ENCODE measurements at places on chromosomes 11 and 22.

DNA sequence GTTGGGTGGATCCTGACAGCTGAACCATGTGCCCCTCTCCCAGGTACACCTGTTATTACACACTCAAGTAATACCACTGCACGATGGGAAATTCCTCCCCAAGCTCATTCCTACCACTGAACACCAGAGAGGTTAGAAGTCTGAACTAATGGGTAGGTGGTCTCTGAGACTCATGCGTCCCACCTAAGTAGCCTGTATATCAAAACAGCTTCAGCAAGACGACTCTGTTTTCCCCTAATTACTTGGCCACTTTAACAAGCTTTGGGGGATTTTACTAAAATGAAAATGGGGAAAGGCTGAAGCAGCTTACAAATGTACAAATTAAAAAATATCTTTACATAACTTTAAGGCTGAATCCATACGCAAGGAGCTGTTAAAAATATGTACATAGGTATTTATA lies 29.4 kb downstream of the LGR4 start:
- no peak for DNase-seq

DNA sequence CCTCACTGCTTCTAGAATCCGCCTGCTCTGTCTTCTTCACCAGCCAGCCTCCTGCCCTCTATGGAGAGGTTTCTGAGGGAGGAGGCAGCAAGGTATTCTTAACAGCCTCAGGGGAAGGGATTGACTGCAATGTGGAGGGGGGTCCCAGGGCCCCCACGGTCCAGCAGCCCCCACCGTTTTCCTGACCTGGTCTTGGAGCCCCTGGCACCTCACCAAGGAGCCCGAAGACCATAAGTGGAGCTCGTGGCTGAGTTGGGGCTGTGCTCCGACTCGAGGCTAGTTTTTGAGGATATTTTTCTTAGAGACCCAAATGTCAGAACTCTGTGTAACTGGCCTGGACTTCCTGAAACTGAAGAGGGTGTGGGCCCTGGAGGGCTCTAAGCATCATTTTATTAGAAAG lies 590.0 kb downstream of the BRD1 start:
- DNase-seq = no peak

DNA sequence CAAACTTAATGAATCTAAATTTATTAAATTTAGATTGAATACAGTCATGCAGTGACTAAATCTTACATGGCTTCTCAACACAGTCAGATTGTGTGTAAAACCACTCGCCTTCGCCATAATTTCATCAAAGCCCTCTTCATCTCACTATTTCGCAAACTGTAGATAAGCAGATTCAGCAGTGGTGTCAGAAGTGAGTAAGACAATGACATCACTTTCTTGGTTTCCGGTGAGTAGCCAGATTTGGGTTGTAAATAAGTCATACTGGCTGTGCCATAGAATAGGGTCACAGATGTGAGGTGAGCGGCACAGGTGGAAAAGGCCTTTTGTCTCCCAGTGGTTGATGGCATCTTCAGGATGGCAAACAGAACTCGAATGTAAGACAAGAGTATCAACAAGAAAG lies 3.4 kb downstream of the OR10A6 start:
- no peak for DNase-seq

DNA sequence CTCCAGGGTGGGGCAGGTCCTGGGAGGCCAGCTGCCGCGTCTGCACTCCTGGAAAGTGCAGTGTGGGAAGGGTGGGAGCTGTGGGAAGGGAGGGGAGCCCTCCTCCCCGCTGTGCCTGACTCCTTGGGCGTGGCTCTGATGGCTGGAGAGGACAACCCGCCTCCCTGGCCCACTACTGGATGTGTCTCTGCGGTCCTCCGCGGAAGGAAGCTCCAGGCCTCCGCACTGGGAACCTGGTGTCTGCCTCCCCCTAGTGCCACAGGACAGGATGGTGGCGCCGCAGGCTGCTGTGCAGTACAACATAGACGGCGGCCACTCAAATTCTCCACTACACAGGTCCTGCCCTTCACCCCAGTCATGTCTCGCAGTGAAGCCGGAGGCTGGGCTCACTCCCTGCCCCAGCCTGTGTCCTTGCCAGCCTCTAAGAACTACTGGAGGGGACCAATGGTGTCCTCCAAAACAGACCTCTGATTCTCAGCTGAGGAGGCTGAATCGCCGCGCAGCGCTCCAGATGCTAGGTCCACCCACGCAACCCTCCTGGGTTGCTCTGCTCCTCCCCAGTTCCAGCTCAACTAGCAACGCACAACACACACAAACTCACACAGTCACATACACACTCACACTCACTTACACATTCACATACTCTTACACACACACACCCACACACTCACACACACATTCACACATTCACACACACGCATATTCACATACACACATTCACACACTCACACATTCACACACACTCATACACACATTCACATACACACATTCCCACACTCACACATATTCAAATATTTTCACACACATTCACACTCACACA lies 12.4 kb upstream of the DSCAML1 start:
- DNase-seq = no peak

- no peak for DNase-seq
Measured at GRCh38 chr22:42282943-42283277, 12.5 kb upstream of the TCF20 start.

GRCh38 chr22:42500836-42501179 lies 18.8 kb downstream of the RRP7A start:
- no peak for DNase-seq

DNA sequence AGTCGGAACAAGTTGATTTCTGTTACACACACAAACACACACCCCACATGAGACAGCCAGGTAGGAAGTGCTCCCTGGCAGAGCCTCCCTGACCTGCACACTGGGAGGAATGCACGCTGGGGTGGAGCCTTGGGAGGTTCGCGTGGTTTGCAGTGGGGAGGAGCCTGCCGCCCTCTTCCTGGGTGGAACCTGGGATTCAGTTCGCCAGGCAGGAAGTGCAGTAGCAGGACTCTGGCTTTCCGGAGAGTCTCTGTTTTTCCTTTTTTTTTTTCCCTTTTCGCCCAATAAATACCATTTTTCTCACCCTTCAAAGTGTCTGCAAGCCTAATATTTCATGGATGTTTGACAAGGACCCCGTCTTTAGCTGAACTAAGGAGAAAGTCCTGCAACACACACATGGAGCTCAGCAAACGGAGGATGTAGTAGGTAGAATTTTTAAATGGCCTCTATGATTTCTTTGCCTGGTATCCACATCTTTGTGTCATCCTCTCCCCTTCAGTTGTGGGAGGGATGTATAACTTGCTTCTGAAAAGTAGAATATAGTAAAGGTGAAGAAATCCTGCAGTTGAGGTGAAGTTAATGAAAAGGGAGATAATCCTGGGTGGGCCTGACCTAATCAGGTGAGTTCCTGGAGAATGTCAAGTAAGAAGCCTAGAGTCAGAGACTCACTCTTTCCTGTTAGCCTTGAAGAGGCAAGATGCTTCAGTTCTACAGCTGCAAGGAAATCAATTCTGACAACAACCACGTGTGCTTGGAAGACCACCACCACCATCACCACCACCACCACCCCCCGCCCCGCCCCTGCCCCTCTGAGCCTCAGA lies 72.9 kb downstream of the PIWIL4 start:
- no peak for DNase-seq

DNA sequence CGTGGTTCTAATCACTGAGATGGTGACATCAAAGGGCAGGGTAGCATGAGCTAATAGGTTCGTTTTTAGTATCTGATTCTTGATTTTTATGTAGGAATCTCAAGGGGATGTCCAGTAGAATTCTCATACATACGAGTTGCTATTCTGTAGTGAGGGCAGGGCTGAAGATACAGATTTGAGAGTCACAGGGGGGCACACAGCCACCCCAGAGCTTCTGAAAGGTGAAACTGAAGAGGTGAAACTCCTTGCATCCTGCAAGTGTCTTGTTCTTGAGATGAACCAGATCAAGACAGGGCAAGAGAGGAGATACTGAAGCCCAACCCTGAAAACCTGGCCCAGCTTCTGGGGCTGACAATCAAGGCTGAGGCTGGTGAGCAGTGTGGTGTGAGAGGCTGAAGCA lies 35.6 kb upstream of the TMEM123 start:
- DNase-seq = no peak

DNA sequence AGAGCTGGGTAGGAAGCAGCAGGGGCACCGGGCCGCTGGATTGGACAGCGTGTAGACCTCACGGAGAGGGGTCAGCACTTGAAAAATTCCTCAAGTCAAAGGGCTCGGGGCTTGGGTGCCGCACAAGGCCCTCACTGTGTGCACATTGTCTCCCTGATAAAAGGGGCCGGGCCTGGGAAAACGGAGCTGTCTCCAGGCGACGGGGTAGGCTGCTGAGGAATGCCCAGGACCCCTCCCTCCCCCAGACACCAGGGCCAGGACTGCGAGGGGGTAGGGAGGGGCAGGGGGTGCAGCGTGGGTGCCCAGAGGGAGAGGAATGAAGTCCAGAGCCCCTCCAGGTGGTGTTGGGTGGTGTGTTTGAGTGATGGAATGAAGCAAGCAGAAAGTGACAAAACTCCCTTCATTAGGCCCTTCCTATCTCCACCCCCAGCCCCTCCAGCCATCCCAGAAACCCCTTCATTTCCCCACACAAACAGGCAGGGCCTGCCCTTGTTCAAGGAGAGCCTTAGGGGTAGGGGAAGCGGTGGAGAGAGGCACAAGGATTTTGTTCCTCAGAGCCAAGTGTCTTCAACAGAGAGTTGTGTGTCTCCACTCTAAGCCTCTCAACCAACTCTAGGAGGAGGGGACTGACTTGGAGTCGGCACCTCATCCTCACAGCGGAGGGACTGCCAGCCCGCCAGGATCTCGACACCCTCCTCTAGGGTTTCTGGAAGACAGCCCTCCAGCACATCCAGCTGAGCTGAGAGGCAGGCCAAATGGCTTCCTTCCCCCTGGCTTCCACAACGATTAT lies 63.9 kb downstream of the SYN3 start:
- no peak for DNase-seq

DNA sequence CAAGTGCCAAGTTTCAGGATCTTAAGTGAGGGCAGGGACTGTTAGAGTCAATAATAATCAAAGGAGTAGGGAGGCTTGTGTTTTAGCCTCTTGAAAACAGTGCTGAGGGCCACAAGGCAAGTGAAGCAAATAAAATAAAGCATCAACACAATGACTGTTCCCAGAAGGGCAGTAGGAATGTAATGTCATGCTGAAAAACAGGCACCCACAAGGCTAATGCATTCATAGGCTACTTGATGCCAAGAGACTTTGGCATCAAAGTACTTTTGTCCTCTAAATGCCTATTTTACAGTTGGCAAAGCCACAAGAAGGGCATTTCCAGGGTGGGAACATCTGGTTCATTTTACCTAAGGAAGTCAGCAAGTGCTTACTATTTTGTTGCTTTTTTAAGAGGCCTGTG lies 22.9 kb downstream of the RAB39A start:
- DNase-seq = no peak

- DNase-seq = no peak
Measured at GRCh38 chr11:127462065-127462344, 461.4 kb upstream of the KIRREL3 start.

- DNase-seq = no peak
Measured at GRCh38 chr11:17803754-17804334, 69.3 kb downstream of the KCNC1 start.

DNA sequence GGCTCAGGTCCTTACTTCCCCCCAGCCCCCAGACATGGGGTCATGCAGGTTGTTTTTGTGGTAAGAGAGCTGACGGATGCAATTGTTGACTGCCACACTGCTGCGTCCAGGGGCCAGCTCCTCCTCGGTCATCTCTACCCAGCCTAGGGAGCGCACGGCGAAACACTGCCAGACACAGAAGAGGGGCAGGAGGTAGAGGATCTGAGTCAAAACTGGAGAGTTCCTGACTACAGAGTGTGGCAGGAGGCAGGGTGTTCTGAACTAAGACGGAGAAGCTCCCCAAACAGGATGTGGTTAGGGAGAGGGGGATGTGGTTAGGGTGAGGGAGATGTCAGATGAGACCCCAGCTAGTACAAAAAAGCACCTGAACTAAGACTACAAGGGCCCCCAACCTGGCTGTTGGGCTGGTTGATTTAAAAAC lies 12.3 kb downstream of the SMPD1 start:
- DNase-seq = no peak

DNA sequence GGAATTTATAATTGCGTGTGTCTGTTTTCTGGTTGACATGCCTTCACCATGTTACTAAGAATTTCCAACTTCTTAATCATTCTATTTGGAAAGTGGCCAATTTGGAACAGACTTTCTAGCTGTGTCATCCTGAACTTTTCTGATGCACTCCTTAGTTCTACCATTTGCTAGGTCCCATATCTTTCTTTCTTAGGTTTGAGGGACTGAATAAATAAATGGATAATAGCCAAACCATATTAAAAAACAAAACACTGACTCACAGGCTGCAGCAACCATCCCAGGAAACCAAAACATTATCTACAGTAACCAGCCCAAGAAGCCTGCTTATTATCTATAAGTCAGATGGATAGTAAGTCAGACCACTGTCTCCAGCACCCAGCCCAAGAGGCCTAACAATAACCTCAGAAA lies 57.5 kb upstream of the PLET1 start:
- peak; percentile 45 for DNase-seq

DNA sequence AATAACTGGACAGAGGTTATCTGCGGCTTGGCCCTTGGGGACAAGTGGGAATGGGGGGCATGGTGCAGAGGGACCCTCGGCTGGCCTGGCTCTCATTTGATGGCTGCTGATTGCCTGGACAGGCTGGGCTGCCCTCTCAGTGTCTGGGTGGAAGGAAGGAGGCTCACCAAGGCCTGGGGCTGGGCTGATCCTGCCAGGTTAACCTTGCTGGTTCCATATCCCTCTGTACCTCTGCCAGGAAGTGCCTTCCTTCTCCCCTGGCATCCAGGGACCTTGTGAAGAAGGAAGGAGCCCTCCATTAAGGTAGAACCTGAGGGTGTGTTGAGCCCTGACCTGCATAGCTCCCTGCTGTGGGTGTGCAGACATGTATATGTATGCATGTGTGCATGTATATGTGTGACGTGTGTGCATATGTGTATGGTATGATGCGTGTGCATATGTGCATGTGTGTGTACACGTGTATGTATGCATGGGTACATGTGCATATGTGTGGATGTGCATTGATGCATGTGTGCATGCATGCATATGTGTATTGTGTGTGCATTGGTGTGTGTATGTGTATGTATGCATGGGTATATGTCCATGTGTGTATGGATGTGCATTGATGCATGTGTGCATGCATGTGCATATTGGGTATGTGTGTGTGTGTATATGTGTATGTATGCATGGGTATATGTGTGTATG lies 433.9 kb downstream of the TBC1D22A start:
- no peak for DNase-seq

- no peak for DNase-seq
Measured at GRCh38 chr11:73156686-73157085, 14.6 kb upstream of the FCHSD2 start.

DNA sequence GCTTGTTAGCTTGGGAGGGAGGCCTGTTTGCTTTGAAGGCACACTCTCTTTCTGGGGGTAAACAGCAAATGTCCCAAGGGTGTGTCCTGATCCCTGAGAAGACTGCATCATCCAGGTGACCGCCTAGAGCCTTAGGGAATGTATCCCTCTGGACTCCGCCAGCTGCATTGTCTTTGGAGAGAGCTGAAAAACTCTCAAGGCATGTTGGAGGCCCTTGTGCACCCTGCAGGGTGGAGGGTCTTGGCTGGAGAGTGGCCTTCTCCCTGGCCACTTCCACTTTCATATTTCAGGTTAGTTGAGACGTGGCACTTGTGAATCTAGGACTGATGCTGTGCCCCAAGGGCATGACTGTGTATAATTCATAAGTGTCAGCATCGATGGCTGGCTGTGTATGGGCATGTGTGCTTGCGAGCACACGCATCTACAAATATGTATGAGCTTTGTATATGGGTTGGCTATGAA lies 70.6 kb downstream of the ZBTB16 start:
- DNase-seq = no peak
